ENCODE measurements at places on chromosomes 12 and 14. TPM values are rescaled to one million over a fixed set of nuclear protein-coding genes. Genes with fewer than 3 reads are reported as not detected.

The CORO1C gene
- 10.3 TPM for total RNA-seq

The KRT2 gene
- total RNA-seq = 0.77 TPM

GRCh38 chr12:71810921-71811320, 28.6 kb upstream of the TBC1D15 start:
- H3K36me3 ChIP-seq = no peaks in the 10 kb centered on the region
- DNase-seq = no peak
- H3K4me3 ChIP-seq = no peak overlapping the region
- no peaks in the 10 kb centered on the region for H3K4me1 ChIP-seq

DNA sequence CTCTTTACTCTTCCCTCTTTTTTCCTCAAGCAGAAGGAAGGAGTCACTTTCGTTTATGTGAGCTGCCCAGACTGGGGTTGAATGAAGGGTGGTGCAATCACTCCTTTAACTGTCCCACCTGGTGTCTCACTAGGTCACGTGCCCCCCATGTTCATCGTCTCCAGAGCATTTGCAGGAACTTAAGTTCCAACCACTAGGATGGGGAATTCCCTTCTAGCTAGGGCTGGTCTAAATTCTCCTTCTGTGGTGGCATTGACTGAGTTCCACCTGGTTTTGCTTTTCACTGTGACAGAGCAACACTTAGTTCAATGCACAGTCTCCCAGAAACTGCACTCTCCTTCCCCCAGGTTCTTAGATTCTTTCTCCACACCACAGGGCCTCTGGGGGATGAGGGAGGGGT, 9.5 kb downstream of the FANCM start:
- H3K36me3 ChIP-seq = peaks cover 28% of the 10 kb centered on the region
- no peaks in the 10 kb centered on the region for H3K27me3 ChIP-seq
- no peak overlapping the region for H3K27ac ChIP-seq
- peaks cover 16% of the 10 kb centered on the region for H3K4me1 ChIP-seq
- H3K4me3 ChIP-seq = no peak overlapping the region
- DNase-seq = no peak

DNA sequence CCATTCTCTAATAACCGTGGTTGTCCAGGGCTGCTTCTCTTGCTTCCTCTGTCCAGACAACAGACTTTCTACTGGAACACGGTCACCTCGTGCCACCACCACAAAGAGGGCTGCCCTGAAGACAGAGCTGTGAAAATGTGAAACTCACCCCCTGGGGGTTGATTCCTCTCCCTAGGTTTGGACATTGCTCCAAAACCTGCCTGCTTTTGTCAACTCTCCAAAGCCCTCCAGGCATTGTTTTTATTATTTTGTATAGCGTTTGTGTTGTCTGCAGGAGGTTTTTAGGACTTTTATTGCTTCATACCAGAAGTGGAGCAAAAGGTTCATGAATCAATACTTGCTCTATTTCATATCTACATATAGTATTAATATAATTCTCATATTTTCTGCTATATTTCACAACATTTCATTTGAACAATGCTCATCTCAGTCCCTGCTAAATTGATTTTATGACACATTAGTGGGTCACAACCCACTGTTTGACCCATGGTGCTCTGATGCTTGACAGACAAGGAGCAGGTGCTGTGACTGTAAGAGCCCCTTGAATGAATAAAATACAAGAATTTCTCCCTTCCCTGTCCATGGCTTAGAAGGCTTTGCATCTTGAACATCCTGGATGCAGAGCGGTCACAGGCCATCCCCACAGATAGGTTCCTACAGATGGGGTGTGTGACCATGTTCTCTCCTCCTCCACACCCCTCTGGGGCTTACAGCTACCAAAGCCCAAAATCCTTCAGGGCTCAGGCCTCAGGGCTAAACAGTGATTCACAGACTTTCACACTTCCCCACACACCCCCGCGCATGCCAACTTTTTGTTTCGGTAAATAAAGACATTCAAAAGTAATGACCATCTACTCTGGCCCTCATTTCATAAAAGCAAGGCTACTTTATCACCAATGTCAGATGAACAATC, 20.6 kb upstream of the EML1 start:
- H3K27me3 ChIP-seq = peaks cover 18% of the 10 kb centered on the region
- no peak for DNase-seq
- no peaks in the 10 kb centered on the region for H3K36me3 ChIP-seq
- no peak overlapping the region for H3K27ac ChIP-seq

GRCh38 chr12:121843236-121843982, 15.2 kb downstream of the HPD start:
- H3K27ac ChIP-seq = no peak overlapping the region
- H3K27me3 ChIP-seq = no peaks in the 10 kb centered on the region
- no peak overlapping the region for H3K4me3 ChIP-seq
- peaks cover 21% of the 10 kb centered on the region for H3K4me1 ChIP-seq

DNA sequence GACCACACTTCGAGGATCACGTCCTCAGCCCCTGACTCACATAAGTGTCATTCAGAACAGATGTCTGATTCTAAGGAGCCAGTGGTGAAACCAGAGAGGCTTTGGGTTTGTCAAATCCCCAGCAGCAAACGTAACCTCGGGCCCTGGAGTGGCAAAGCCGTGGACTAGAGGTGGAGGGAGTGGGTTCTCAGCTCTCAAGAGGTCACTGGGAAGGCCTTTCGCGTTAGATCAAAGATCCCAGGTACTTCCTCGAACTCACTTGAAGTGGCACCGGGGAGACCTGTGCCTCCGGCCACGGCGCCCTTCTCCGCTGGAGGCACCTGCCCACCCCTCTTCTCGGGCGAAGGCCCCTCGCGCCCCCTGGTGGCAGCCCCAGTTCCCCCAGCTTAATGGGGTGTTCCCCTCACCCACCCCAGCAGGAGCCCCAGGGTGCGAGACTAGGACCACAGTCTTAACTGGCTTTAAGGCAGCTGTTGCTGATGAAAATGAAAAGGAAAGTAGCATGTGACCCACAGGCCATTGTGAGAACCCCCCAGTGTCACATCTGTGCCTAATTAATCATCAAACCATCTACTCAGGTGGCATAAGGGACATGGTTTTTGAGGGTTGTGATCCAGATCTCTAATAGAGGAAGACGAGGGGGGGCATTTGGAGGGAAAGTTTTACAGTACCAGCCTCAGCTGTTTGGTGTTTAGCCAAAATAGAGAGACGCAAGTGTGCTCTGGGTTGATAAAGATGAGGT, 672 bp upstream of the ESR2 start:
- peak; percentile 80 for DNase-seq
- peaks cover 26% of the 10 kb centered on the region for H3K27me3 ChIP-seq
- H3K27ac ChIP-seq = peak overlapping the region; percentile 18
- H3K4me3 ChIP-seq = peak overlapping the region; percentile 76
- no peaks in the 10 kb centered on the region for H3K36me3 ChIP-seq

DNA sequence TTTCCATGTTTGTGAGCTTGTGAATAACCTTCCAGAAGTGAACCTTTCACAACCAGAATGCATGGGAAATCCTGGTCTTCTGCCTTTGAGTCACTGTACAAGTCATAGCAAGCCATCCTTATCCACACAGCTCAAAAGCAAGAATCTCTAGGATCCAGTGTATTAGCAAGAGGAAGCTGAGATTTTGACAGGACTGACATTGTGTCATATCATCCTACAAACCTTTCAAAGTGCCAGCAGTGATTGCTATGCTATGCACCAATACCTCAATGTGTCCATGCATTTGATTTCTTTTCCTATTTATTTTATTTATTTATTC, 13.5 kb upstream of the NRDE2 start:
- no peak for DNase-seq
- no peak overlapping the region for H3K27ac ChIP-seq
- no peak overlapping the region for H3K4me3 ChIP-seq
